GDM1 (cell line): ENCODE measurements at places on chromosomes 5 and 9.

DNA sequence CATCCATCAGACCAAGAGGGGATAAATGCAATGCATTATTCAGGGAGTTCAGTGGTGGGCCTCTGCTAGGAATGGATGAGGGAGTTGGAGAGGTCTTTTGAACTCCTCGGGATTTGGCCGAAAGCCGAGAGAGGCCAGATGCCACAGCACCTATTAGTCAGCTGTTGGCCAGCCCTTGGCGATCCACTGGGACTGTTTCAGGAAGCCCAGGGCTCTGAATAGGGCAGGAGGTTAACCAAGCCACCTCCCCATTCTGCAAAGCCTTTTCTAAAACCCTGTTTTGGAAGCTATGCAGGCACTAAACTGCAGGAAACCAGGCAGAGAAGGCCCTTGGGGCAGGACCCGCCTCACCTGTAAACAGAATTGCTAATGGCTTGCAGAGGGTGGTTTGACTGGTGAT, 37.8 kb downstream of the ASTN2 start:
- DNase-seq = no peak

- no peak for DNase-seq
These were observed 543.7 kb upstream of the ACO1 start for GRCh38 chr9:31840702-31841101.

- no peak for DNase-seq
These were observed 124.7 kb upstream of the FTMT start for GRCh38 chr5:121726991-121727390.

- no peak for DNase-seq
These were observed 95.1 kb downstream of the ZNF354C start for GRCh38 chr5:179154991-179155955.

- DNase-seq = no peak
These were observed 9.1 kb downstream of the GFPT2 start for GRCh38 chr5:180343831-180344695.

DNA sequence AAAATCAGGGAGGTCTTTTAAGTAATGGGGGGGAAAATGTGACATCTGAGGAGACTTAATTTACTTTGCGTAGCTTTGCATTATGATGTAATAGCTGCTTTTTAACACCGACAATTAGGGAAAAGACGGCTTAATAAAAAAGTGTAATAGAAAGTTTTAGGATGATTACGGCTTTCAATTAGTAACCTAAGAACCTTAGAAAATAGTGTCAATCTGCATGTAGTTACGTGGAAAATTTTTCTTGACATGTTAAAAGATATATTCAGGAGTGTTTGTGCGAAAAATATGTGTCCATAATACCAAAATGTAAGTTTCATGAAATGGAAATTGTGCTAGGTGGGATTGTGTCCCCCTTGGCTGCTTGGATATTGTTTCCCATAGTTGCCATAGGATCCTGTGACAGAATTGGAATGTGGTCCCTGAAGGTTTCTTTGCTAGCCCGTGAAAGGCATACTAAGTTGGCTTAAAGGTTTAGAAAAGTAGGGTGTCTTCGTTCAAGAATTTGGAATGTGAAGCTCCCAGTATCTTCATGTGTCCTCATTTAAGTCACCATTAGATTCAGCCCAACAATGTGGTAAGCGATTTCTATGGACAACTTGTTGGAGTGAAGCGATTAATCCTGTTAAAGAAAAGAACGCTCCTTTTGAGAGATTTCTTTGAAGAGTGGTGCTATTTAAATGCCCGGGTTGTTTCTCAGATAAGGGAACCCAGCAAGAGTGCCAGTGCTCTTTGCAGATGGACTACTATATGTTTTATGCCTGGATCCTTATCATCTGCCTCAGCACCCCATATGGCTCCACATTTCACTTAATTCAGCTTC, 2.0 kb downstream of the RGMB start:
- DNase-seq = no peak

- no peak for DNase-seq
These were observed 52.8 kb downstream of the CAST start for GRCh38 chr5:96714951-96715451.

DNA sequence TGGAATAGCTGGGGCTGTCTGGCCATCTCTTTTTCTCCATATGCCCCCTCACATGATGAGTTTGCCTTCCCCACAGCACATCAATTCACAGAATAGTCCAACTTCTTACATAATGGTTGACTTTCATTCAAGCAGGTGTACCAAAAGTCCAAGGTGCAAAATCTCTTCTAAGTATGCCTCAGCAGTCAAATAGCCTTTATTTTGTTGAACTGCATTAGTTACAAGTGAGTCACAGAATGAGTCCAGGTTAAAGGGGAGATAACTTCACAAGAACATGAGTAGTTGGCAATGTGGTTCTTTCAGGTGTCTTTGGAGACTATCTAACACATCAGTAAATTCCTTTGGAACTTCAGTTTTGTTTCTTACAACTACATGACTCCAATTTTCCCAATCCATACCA, 672.5 kb downstream of the PRELID2 start:
- no peak for DNase-seq

- no peak for DNase-seq
These were observed 303.1 kb downstream of the MLLT3 start for GRCh38 chr9:20319241-20319640.

DNA sequence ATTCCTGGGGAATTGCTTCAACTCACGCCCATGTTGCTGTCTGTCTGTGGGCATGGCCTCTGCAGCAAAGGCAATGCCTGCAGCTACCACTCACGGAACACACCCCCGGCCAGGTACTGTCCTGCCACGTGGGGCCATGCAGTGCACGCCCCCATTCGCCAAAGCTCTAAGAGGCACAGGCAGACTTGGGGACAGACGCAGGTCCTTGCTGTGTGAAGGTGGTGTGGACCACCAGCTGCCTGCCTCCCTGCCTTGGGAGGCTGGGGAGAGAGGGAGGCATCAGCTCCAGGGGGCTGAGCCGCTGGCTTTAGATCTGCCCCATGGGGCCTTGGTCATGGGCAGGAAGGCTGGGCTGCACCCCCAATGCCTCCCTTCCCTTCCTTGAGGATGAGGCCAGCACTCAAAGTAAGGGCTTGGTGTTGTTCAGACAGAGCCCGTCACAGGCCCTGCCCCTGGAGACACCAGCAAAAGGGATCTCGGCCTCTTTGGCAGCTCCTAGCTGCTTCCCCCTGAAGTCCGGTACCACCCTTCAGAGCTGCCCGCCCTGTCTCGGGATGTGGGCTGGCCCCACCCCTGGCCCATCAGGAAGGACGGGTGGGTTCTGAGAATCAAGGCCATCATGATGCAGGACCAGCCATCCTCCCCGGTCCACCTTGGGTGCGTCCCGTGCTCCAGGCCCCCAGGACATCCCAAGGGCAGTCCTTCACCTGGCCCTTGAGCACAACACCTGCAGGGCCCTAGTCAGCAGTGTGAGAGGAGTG, 2.3 kb downstream of the GRIN1 start:
- DNase-seq = no peak

- DNase-seq = no peak
These were observed 141.7 kb downstream of the SYK start for GRCh38 chr9:90943341-90943740.

- DNase-seq = no peak
These were observed 96.7 kb downstream of the SUSD1 start for GRCh38 chr9:112078432-112078831.

- DNase-seq = peak; percentile 75
These were observed 207.3 kb downstream of the ARHGAP26 start for GRCh38 chr5:142977363-142978051.

DNA sequence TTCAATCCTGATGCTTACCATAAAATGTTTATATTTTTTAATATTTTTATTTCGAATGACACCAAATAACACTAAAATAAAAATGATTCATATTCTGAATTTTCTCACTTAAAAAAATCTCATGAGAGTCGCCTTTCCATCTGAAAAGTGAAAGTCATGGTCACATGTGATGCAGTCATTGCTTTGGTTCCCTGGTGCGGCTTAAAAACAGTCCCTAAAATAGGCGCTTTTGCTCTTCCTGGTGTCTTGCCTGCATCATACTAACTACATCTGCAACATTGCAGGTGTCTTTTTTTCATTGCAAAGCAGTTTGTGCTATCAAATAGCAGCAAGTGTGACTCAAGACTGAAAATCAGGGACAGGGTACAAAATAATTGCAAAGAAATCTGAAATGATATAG, 185.2 kb upstream of the NREP start:
- no peak for DNase-seq

GRCh38 chr5:66113160-66113559, 30.9 kb upstream of the SREK1 start:
- no peak for DNase-seq

GRCh38 chr9:91119142-91119541, 242.6 kb downstream of the AUH start:
- DNase-seq = no peak

DNA sequence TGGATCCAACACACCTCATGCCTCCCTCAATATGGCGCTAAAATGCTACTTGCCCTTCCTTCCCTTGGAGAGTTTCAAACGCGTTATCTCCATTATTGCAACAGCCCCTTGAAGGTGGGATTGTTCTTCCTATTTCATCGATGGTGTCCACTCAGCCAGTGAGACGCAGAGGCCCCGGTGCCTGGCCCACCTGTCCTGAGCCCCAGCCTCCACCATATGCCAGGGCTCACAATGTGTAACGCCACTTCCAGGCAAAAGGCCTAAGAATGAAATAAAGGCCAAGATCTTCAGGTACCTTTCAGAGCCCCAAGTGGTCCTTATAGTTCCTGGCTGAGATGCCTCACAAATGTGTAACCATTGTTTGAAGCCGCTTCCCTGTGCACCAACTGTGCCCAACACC, 170.7 kb upstream of the PHYKPL start:
- DNase-seq = no peak

DNA sequence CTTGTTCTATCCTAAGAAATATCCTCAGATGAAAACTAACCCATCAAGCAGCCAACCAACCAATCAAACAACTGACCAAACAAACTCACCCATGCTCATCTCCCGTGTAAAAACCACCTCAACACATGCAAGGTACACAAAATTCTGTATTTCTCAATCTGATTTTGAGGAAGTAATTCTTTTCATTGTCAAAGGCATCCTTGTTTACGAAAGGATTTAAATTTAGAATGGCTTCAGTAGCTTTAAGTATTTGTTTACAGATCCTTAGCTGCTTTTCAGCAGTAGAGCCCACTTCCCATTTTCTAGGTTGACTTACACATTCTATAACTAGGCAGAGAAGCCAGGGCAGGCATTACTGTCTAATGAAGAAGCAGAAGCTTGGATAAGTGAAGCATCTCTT, 78.6 kb downstream of the NTRK2 start:
- DNase-seq = no peak

DNA sequence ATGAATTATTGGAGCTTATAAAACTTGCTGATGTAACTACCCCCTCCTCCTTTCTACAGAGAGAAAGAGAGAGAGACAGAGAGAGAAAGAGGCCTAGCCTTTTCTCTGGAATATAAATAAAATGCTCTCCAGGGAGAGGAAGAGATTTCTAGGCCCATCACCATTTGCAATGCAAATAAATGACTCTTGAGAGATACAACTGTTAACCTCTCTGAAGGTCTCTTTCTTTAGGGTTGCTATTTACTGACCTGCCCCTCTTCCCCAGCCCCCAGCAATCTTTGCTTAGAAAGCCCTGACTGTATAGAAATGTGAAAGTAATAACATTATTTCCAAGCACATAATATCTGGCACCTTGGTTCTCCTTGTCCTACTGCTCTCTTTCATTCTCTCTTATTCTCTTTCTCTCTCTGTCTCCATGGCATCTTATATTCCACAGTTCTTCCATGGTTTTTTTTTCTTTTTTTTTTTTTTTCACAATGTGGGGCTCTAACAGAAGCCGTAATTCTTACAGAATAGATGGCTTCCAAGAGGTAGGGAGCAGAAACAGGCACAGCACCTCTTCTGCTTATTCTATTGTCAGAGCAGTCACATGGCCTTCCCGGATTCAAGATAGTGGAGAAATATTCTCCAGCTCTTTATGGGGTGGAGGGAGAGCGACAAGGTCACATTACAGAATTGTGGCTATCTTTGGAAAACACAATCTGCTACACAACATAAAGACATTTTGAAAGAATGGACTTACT, 1087.9 kb upstream of the NUDT12 start:
- DNase-seq = no peak

DNA sequence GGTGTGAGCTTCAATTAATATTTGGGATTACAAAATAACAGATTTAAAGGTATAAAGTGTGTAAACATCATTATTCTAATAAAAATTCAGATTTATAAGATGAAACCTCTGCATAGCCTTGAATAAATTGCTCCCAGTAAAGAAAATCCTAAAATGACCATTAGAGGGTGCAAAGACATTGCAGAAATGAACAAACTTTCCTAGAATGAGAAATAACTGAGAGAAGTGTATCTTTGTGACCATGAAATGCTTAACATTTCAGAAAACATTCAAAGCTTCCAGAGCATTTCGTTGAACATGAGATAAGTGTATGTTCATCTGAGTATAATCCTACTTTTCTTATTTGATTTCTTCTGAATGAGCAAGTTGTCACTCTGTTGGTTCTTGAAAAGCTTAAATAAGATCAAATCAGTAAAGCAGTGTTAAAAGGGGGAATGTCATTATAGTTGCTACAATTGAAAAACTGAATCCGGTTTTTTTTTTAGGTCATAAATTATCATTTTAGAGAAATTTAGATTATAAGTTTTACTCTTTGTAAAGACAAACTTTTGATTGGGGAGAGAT, 24.7 kb upstream of the NUDT12 start:
- DNase-seq = no peak

- DNase-seq = no peak
These were observed 211.4 kb upstream of the CD180 start for GRCh38 chr5:67407979-67408378.

GRCh38 chr5:127936439-127936972, 147.1 kb upstream of the SLC12A2 start:
- DNase-seq = no peak

DNA sequence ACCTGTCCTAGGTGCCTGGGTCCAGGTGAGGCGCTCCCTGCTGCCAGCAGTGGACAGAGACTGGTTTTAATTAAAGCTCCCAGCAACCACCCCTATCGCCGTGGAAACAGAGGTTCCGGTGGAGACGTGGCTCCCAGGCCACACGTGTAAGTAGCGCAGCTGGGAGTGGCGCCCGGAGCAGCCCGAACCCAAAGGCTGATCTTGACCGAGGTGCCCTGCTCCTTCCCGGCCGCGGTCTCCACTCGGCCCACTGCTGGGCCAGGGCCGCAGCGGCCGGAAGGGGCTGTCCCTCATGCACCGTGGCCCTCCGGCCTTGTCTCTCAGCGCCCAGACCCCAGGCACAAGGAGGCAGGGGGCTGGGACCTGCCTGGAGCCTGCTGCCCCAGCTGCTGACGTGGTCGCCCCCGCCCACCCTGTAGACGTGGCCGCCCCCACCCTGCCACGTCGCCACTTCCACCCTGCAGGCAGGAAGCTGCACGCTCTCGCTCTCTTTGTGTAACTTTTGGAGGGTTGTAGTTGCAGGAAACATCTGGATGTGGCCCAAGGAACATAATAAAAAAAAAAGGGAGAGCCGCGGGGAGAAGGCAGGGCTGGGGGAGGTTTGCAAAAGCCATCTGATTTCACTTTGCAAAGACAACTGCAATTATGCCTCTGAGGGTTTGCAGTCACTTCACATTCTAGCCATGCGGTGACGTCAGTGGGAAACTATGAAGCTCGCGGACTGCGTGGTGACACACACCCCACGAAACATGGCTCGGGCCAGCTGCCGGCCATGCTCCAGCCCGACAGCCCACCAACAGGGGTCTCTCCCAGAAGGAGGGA, 129.9 kb downstream of the RXRA start:
- DNase-seq = peak; percentile 83
